Pulmonary artery endothelial cell (primary cell): ENCODE measurements at places on chromosomes 2 and 18. TPM values are rescaled to one million over a fixed set of nuclear protein-coding genes. Genes with fewer than 3 reads are reported as not detected.

GRCh38 chr2:112848833-112849232, 12.3 kb upstream of the IL1B start:
- no peak for DNase-seq

GRCh38 chr2:31079665-31080064, 58.6 kb downstream of the GALNT14 start:
- DNase-seq = no peak

DNA sequence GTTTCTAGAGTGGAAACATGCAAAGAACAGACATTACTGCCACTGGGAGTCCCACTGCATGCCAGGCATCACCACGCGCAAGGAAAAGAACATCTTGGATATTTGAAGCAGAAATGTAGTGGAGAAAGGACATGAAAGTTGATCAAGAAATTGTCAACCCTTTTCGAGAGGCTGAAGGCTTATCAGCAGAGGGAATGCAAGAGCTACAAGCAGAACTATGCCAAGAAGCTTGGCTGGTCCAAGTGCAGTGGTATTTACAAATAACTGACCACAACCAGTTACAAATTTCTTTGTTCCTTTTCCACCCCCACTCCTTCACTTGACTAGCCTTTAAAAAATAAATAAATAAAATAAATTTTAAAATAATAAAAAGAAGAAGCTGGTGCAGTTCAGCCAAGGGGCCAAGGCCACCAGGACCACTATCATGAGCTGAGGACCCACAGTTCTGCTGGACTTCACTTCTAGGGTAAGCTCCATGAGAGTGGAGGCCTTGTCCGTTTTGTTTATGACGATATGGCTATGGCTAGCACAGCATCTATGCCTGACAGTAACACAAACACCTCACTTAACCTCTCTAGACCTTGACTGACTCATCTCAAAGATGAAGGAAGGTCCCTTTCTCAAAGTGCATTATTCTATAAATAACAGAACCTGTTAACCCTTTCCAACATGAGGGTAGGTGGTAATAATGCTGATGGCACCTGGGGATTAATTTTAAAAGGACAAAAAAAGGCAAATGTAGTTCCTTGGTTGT, 20.9 kb downstream of the MARCHF4 start:
- no peak for DNase-seq

DNA sequence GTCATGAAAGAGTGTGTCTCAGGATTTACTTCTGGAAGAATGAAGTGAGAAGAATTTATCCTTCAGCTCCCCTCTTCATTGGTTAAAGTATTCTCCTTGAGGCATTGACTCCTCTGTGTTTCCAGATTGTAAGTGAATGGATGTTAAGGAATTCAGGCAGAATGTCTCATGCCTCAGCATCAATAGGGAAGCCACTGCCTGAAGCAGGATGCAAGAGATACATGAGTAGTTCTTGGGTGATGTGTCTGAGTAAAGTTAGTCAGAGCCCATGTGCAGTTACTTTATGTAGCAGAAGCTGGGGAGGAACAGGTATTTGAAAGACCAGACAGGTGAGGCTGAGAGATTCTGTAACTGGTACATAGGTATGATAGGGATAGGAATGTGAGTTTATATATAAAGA, 34.0 kb upstream of the TMEFF2 start:
- no peak for DNase-seq

DNA sequence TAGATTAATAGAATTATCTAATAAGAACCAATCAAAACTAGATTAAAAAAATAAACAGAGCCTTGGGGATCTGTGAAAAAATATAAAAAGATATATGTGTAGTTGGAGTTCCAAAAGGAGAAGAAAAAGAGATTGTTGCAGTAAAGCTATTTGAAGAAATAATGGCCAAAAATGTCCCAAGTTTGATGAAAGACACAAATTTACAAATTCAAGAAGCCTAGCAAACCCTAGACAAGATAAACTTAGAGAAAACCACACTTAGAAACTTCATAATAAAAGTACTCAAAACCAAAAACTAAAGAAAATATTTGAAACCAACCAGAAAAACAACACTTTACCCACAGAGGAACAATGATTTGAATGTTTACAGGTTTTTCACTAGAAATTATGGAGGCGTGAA, 41.3 kb upstream of the EGR4 start:
- DNase-seq = no peak

DNA sequence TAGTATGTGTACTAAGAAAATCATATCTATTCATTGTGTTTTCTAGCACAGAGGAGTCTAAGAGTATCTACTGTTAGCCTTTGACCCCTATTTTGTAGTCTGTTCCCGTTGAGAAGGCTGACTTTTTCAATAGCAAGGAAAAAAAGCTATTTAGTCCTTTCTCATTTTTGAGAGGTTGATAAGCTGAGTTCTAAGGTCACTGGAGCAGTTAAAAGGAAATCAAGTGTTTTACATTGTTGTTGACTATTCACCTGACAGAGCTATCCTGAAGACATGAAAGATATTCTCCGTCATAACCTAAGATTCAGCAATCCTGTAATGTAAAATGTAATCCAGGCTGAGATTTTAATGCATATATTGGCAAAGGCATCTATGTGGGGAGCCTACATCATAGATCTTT, 280.3 kb upstream of the NRP2 start:
- no peak for DNase-seq

GRCh38 chr18:57918601-57919000, 115.5 kb upstream of the ATP8B1 start:
- DNase-seq = no peak

DNA sequence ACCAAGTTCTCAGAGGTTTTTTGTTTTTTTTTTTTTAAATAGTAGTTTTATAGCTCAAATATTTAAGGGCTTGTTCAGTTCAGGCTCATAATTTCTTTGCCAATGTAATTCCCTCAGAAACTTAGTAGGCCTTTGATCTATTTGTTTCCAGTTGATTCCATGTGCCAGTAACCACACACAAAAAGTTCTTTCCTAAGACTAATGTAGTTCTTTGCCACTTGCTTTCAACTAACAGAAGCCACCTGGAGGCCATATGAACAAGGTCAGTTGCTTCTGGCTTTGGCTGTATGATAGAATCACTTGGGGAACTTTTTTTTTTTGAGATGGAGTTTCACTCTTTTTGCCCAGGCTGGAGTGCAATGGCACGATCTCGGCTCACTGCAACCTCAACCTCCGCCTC, 100.7 kb downstream of the DTNB start:
- no peak for DNase-seq

DNA sequence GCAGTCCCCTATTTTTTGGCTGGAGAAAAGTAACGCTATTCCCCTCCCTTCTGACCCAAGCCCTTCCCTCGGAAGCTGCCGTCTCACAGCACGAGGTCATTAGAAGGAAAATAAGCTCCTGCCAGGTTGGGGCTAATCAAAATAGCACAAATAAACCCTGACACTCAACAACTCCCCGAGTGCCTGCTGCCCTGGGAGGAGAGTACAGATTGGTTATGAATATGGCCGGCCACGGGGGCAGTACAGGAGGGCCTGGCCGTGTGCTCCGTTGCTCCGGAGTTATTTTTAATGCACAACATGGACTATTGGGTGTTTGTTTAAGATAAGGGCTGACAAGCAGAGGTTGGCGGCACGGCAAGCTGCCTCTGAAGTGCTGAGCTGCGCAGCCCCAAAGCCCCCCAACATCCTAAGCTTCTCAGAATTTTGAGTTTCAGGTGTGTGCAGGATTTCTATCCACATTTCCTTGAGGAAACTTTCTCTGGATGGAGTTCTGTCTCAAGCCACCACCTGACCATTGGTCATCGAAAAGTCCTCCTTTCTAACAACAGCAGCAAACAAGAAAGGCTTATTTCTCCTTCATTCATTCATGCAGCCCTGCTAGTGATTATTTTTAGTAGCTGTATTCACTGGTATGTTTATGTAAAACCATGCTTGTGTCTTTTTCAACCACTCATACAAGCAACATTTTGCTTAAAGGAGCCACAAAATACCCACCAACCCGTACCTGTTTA, 58.7 kb downstream of the PAX3 start:
- no peak for DNase-seq

- DNase-seq = no peak
Observed at GRCh38 chr2:41129988-41130387, 678.1 kb upstream of the SLC8A1 start.

DNA sequence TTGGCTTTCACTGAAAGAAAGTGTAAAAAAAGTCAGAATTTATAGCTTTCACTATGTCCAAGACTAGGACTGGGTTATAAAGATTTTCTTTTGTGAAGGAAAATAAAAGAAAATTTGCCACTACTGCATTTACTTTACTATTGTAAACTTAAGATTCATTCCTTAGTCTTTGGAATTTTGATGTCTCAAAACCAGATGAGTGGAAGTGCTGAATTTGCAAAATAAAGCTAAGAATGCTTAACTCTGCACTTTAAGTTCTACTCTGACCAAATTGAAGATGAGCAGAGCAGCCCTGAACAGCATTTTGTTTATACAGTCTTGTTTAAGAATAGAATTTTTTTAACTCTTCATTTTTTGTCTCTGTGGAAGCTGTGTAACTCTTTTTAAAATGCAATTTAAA, 102.4 kb downstream of the ICA1L start:
- DNase-seq = no peak

DNA sequence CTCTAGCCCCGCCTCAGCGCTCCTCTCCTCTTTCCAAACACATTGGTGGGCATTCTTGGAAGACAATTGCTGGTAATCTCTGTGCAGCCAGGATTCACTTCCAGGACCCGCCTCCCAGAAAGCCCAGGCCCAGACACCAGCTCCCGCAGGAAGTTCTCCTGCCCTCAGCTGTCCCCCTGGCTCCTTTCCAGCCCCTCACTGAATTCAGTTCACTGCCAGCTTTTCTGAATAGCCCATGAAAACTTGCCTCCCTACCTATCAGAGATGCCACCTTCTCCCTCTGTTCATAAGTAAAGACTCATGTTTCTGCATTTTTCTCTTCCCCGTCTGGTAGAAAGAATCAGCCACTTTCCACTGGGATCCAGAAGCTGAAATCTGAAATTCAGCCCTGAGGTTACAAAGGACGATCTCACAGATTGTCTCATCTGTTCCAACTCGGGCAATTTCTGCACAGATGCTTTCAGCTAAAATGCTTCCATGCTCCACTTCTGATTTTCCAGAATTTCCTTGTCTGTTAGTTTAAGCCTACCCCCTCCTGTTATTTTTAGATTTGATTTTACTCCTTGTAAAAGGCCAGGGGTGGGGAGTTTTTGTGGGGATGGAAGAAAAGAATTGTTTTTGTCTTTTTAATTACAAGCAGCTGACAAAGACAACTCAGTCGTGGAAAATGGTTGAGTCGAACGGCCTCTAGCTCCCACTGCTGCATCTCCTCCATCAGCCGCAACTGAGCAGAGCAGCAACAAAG, 98.1 kb downstream of the SP3 start:
- DNase-seq = no peak

DNA sequence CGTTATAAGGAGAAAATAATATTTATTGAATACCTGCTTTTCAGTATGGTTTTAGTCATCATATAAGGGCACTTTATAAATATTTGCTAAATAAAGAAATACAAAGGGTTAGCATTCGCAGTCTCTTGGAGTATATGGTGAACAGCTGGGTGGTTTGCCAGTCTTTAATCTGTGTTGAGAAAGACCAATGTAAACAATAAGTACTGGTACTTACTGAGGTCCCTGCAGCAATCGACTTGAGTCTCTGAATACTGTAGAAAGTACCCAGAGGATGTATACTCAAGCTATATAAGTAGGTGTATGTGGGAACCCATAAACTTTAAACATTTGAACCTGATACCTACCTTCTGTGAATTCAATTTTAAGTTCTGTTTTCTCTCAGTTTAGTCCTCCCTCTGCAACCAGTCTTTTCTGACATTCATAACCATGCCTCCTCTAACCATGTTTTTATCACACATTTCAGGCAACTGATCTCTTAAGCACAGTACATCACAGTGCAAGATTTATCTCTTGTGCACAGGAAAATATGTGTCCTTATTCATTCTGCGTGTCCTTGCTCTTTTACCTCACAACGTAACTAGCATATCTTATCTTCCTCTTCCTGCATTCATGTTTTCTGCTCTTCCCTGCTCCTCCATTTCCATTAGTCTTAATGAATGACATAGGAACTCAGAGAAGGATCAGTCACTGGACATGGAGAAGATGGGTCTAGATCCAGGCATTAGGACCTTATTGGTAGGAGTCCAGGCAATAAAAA, 21.7 kb downstream of the C18orf63 start:
- no peak for DNase-seq

DNA sequence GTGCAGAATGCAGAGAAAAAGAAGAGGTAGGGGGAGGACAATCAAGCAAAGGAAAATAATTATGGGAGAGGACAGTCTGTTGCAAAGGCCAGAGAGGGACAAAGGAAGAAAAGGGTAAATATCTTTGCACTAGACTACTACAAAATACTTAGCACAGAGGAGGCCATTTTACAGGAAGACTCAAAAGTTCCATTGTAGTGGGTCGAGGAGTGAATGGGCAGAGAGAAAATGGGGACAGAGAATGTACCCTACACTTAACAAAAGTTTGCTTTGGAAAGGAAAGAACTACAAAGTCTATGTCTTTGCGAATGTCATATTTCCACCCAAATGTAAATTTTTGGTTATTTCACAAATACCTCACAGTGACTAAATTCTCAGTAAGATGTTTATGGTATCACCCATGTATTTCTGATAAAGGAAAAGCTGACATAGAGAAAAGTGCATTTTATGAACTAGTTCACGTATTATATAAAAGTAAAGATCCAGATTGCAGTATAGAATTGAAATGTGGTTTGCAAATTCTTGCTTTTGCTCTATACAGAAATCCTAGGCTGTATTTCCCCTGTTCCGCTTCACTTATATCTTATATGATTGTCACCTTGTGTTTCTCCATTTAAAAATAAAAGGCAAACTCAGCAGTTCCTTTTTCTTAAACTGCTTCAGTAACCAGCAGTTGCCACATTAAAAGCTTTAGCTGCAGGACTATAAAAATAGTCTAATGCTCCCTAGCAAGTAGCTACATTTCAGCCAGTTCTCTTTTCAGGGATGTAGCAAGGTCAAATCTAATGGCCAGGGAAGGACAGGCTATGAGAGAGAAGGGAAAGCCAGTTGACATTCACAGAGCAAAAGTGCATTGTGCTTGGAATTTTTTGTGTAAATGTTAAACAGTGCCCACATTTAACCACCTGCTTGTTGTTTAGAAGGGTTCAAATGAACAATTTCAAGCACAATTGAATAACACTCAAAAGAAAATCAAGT, 79.7 kb upstream of the CYTIP start:
- DNase-seq = no peak

DNA sequence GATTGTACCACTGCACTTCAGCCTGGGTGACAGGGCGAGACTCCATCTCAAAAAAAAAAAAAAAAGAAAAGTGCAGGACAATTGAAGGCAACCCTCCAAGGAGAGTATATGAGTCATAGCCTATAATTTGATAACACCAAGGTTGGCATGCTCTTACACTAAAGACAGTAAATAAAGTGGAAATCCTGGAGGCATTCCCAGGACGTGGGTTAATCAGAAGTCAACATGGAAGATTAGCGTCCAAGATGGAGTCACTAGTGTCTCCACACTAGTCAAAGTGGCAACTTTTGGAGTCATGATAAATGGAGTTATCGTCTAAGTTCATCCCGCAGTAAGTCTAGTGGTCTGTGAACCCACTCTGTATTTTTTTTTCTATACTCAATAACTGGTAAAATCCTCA, 21.2 kb upstream of the UGGT1 start:
- DNase-seq = no peak

Gene SPAST
- 28.3 and 34.9 TPM in 2 replicates for total RNA-seq

Gene EPAS1
- total RNA-seq = 69.8 and 115 TPM in 2 replicates

Gene UGT1A4
- not detected in 2 replicates for total RNA-seq

Gene HDAC4
- 6.8 and 12.7 TPM in 2 replicates for total RNA-seq

Gene ITGB6
- total RNA-seq = 0.07 TPM in 2 replicates

Gene SEPTIN10
- 92.0 and 104 TPM in 2 replicates for total RNA-seq

Gene CELF4
- not detected in 2 replicates for total RNA-seq

Gene KIAA2012
- total RNA-seq = not detected in 2 replicates

Gene SERPINB3
- total RNA-seq = not detected in 2 replicates
